Heart left ventricle (tissue), 16 donors: ENCODE measurements at places on chromosomes 16 and 17. TPM values are rescaled to one million over a fixed set of nuclear protein-coding genes. Genes with fewer than 3 reads are reported as not detected.
A peak's percentile ranks its signal among the peaks of the same experiment; 100 is the strongest.

GRCh38 chr16:75506574-75506973 is 11.3 kb upstream of the CHST6 start:
- H3K4me1 ChIP-seq, result no peaks in the 10 kb centered on the region
- peak; percentile 58 for DNase-seq
- H3K27me3 ChIP-seq, result no peaks in the 10 kb centered on the region
- H3K36me3 ChIP-seq, result no peaks in the 10 kb centered on the region

GRCh38 chr17:73393381-73393780 is 81.6 kb upstream of the CDC42EP4 start:
- no peak overlapping the region for H3K27ac ChIP-seq
- DNase-seq, result no peak
- H3K27me3 ChIP-seq, result no peaks in the 10 kb centered on the region
- no peaks in the 10 kb centered on the region for H3K36me3 ChIP-seq

GRCh38 chr17:15103785-15104184 is 161.3 kb downstream of the PMP22 start:
- H3K4me1 ChIP-seq, result peaks cover 11% of the 10 kb centered on the region
- no peaks in the 10 kb centered on the region for H3K27me3 ChIP-seq
- no peak overlapping the region for H3K27ac ChIP-seq
- DNase-seq, result no peak
- no peak overlapping the region for H3K4me3 ChIP-seq

GRCh38 chr17:74877592-74878548 is 5.1 kb upstream of the FDXR start:
- H3K27me3 ChIP-seq, result no peaks in the 10 kb centered on the region
- H3K4me3 ChIP-seq, result no peak overlapping the region
- H3K36me3 ChIP-seq, result no peaks in the 10 kb centered on the region
- peaks cover 26% of the 10 kb centered on the region for H3K4me1 ChIP-seq
- peak; percentile 51 for DNase-seq

GRCh38 chr17:30323895-30324319 is 9.9 kb downstream of the TMIGD1 start:
- no peaks in the 10 kb centered on the region for H3K36me3 ChIP-seq
- H3K4me1 ChIP-seq, result no peaks in the 10 kb centered on the region
- H3K4me3 ChIP-seq, result no peak overlapping the region
- no peak for DNase-seq
- no peak overlapping the region for H3K27ac ChIP-seq
- H3K27me3 ChIP-seq, result no peaks in the 10 kb centered on the region

The PRPSAP1 gene
- 32.3 TPM for total RNA-seq

The CCL1 gene
- total RNA-seq, result not detected
